ENCODE measurements at places on chromosomes 11 and 22.

DNA sequence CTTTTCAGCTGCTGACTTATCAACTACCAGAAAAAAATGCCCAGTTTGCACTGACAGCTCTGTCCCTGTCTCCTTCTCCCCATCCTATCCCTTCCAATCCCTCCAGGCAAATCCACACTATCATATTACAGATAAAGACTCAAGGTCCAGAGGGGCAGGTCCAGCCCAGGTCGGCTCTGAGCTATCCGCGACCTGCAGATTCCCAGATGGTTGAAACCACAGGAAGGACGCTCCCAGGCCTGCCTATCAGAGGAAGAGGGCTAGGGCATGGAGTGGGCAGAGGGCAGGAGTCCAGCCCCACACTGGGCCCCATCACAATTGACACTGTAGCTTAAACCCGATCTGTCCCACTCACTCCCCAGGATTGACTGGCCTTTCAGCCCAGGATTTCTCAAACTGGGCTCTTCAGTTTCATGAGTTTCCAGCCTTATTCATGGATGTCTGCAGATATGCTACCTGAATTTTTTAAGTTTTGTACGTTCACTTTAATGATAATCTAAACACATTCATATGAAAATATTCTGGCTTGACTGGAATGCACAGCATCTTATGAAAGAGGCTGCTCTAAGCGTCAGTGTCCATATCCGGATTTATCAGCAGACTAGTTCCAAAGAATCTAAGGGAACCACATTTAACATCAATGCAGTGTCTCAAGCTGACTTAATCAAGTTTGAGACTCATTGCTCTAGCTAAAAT, 16.4 kb upstream of the FCHSD2 start:
- DNase-seq: no peak

DNA sequence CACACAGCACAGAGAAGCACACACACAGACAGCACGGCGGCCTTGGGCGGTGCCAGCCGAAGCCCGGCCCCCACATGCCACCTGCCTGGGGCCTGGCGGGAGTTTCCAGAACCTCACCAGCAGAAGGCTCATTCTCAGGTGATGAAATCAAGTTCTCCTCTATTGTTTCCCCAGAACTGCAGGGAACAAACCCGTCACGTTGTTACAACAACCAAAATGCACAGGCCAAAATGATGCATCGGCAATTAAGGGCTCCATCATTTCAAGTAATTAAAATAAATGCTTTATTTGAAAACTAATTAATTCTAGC, 30.8 kb downstream of the GNB1L start:
- no peak for DNase-seq

GRCh38 chr11:45145379-45146071, 914 bp upstream of the PRDM11 start:
- DNase-seq: no peak

- DNase-seq: no peak
These were observed 285.9 kb downstream of the TBC1D22A start for GRCh38 chr22:47048123-47049077.

DNA sequence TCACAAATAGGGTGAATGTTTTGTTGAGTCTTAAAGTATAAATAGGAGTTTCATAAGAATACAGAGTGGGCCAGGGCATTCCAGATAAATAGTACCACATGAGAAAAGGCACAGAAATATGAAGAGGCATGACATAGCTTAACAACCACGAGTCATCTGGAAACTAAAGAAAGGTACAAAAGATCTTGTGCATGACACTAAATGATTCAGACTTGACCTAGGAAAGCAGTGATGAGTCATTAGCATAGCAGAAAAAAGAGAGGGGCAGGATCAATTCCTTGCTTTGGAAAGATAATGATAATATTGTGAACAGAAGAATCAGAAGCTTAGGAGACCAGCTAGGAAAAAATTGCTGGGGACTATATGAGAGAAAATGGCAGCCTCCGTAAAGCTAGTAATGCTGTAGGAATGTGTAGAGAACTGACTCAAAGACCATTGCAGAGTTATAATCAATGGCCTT, 47.6 kb upstream of the FIBIN start:
- no peak for DNase-seq

GRCh38 chr11:34300026-34300925, 57.5 kb downstream of the ABTB2 start:
- no peak for DNase-seq

GRCh38 chr22:39382410-39382809, 17.2 kb upstream of the TAB1 start:
- DNase-seq: no peak

All from stimulated activated CD8-positive, alpha-beta memory T cell treated with anti-CD3 and anti-CD28 coated beads, Interleukin-15, amount 100 ng/mL, for 24 hours (primary cell).